Stimulated activated CD4-positive, alpha-beta T cell treated with anti-CD3 and anti-CD28 coated beads, Interleukin-15, amount 100 ng/mL, for 1 hour (primary cell): ENCODE measurements at places on chromosomes 7 and 10.

GRCh38 chr10:98242823-98243222, 25.2 kb downstream of the LOXL4 start:
- DNase-seq = no peak

DNA sequence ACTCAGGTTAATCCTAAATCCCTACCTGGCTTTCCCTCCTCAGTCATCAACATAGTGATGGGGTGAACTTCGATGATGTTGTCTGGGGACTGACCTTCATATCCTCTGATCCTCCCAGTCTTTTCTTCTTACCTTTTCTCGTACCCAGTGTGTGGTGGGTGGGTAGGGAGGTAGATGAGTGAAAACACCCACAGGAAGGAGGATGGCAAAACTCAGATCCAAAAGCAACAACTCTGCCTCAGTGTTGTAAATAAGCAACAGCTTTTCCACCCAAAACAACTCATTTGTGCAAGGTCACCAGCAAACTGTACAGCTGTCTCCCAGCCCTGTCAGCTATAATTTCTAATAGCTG, 38.6 kb downstream of the VOPP1 start:
- no peak for DNase-seq

DNA sequence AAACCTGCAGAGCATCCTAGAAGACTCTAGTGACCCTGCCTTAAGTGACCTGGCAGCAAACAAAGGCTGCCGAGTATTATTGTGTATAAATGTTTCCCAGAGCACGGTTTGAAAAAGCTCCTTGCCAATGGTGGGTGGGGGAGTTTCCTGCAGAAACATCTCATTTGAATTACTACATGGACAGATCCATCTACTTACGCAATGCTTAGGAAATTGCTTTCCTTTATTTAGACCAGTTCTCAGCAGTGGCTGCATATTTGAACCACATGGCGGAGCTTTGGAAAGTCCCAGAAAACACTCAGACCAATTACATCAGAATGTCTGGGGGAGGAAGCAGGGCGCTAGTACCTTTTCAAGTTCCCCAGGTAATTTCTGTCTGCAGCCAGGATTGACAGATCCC, 560.9 kb downstream of the SDK1 start:
- DNase-seq = no peak

DNA sequence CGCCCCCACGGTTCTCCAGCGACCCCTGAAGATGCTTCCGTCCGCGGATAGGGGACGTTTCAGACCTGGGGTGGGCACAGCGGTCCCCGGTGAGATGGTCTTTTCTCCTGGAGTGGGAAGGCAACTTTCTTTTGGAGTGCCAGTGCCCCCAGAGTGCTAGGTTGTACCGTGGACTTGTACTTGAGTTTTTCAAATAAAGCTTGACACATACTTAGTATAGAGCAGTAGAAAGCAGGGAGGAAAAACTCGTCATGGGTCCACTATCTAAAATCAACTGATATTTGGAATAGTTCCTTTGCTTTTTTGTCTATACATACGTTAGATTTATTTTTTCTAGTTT, 28.4 kb downstream of the RBM20 start:
- no peak for DNase-seq

GRCh38 chr10:78875331-78875877, 193.4 kb upstream of the ZMIZ1 start:
- no peak for DNase-seq

DNA sequence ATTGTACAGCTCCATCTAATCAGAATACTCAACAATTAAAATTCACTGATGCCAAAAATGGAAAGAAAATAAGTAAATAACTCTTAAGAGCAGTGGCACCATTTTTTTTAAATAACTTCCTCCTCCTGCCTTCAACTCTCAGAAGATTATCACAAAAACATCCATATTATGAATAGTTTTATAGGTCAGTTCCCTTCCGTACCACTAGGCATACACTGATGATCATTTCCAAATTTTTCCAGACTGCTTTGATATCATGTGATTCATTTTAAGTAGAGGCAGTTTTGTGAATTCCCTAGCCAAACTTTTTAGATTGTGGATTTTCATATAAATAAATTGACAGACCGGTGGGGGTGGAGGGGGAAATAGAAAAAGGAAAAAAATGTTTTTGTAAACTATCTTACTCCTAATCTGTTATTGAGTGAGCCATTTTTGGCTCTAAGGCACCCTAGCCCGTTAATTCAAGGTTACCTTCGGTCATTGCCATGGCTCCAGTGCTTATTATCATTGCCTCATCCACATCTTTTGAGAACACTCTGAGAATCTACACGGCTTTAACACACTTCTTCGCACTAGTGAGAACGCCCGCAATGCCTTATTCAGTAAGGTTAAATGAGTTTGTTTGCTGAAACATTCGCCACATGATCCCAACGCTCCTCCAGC, 1.0 kb downstream of the FAM107B start:
- no peak for DNase-seq

DNA sequence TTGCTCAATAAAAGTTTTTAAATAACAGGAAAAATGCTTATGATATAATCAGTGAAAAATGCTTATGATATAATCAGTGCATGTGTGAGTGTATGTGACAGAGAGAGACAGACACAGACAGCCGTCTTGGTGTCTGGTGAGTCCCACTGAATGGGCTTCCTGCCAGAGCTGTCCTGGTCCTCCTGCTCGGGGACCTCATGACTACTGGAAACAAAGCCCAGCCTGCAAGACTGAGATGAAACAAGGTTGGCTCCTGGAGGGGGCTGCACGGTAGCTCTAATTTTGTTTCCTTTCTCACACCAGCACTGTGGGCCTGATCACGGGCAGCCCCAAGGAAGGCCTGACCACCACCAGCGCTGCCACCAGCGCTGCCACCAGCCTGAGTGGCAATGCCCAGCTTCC, 57.3 kb downstream of the NRP1 start:
- DNase-seq = no peak

- no peak for DNase-seq
Observed at GRCh38 chr7:24477398-24478136, 95.7 kb upstream of the PALS2 start.

GRCh38 chr7:47688311-47689100, 106.6 kb upstream of the TNS3 start:
- no peak for DNase-seq

DNA sequence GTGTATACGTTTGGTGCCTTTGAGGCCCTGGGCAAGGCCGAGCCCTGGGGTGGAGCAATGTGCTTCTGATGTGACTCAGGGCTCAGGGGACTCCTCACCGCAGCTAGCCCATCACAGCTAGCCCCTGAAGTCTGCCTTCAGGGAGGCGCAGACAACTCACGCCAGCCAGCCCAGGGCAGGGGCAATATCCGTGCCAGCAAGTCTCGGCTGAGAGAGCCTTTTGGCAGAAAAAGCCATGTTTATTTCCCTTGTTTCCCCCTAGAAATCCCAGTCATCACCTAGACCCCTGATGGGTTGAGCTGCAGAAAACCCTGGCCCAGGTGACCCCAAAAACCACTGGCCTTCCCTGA, 90.4 kb downstream of the CHST15 start:
- DNase-seq = no peak

DNA sequence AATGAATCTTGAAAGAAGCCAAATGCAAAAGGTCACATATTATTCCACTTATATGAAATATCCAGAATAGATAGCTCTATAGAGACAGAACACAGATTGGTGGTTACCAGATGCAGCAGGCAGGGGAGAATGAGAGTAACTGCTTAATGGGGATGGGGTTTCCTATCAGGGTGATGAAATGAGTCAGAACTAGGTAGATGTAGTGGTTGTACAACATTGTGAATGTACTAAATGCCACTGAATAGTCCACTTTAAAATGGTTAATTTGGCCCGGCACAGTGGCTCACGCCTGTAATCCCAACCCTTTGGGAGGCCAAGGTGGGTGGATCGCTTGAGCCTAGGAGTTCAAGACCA, 9.4 kb upstream of the SLC25A28 start:
- no peak for DNase-seq

DNA sequence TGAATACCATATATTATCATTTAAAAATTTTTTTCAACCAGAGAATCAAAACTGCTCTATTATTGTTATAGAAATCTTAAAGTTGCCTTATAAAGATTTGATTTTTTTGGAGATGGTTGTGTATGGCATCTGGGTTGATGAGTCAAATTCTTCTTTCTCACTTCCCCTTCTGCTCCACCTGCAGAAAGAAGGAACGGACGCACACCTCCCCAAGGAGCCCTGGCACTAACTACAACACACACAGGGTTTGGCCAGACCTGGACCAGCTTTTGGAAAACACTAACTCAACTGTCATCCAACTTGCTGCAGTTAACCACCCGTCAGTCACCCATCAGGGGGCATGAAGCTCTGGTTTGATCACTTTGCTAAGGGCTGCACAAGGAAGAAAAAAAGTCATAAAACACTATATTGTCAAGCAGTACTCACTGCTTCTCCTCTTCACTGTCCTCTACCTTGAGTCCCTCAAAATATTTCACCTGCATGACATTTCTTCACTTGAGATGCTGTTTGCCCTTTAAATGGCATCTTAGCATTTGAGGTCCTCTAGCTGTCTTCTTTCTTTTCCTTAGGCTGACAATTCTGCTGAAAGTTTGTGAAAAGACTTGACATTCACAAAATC, 266.7 kb upstream of the PHF14 start:
- no peak for DNase-seq

DNA sequence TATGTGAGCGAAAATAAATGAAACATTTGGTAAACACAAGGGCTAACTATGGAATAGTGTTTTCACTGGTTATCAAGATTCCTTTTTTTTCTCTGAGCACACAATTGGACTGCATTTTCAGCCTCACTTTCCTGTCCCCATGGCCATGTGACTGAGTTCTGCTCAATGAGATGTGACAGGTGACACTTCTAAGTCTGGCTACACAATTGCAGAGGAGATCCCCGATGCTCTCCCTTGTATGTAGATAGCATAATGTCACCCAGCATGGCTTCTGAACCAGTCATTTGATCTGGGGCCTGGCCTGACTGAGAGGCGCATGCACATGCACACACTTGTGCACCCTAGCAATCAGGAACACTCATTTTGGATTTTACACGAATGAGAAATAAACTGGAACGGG, 581.8 kb downstream of the GRID1 start:
- DNase-seq = no peak

DNA sequence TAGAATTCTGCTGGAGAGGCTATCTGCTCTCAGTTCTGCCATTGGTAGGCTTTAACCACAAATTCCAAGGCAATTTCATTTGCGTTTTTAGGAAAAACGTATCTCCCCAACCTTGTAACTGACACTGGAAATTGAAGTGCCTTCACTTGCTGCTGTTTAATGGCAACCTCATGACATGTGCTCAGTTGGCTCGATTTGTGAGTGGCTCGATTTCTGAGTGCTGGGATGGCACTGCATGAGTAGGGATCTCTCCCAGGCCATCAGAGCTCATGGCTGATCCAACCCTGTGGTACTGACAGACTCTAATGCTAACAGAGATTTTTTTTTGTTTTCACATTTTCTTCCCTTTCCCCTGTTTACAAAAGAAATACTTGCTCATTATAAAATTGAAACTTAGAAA, 56.0 kb downstream of the SUFU start:
- DNase-seq = no peak

GRCh38 chr10:120456143-120456625, 843 bp upstream of the PLPP4 start:
- DNase-seq = no peak

- DNase-seq = no peak
Observed at GRCh38 chr7:25781704-25782103, 370.3 kb upstream of the NFE2L3 start.

DNA sequence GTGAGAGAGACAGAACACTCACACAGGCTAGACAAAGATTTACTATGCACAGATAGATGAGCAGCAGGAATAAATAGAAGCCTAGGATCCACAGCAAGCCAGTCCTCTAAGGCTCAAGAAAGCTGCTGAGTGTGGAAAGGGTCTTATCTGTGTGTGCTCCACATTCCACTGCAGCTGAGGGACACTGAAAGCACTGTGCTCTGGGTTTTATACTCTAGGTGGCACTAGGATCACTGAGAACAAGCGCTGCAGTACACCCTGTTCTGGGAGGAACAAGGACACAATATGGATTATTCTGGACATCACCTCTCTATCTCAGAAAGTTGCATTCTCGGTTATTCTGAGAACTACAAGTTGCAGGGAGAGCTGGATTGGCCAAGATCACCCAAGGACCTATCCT, 4.9 kb upstream of the KLHL7 start:
- DNase-seq = no peak

- DNase-seq = no peak
Observed at GRCh38 chr7:4225361-4225771, 456.7 kb upstream of the FOXK1 start.

GRCh38 chr7:45064047-45064725, 24.6 kb downstream of the NACAD start:
- DNase-seq = no peak

DNA sequence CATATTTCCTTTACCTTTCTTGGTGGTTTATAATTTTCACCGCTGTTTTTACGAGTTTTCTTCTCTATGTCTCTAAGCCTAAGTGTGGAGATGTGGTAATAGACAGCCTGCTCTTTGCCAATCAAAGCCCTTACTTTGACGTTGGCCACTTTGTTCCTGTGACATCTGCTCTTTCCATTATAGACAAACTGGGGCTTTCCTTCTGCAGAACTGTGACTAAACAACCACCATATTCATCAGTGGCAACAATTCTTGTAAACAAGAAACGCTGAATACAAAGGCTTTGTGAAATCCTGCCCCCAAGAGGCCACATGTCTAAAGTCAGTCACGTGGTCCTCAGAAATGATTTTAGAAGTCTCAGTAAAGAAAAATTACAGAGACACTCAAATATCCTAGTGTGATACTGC, 59.6 kb upstream of the CAPZA2 start:
- no peak for DNase-seq

- no peak for DNase-seq
Observed at GRCh38 chr7:144907577-144907976, 71.7 kb upstream of the TPK1 start.

DNA sequence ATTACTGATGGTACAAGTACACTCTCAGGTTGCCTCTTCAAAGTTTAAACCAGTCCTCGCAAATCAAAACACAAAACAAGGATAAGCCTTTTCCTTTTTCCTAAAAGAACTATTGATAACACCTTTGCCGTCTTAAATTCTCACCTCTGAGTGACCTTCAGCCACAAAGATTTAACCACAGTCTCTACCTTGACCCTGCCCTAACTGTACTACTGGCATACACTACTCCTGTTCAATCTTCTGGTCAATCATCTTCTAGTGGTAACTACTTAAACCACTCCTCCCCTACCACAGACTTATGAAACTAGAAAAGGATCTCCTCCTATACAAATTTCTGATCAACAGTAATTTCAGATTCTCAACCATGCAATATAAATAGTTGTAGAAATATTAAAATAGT, 15.1 kb downstream of the UPF2 start:
- no peak for DNase-seq
